ENCODE measurements at places on chromosomes 2 and 18. TPM values are rescaled to one million over a fixed set of nuclear protein-coding genes. Genes with fewer than 3 reads are reported as not detected.

DNA sequence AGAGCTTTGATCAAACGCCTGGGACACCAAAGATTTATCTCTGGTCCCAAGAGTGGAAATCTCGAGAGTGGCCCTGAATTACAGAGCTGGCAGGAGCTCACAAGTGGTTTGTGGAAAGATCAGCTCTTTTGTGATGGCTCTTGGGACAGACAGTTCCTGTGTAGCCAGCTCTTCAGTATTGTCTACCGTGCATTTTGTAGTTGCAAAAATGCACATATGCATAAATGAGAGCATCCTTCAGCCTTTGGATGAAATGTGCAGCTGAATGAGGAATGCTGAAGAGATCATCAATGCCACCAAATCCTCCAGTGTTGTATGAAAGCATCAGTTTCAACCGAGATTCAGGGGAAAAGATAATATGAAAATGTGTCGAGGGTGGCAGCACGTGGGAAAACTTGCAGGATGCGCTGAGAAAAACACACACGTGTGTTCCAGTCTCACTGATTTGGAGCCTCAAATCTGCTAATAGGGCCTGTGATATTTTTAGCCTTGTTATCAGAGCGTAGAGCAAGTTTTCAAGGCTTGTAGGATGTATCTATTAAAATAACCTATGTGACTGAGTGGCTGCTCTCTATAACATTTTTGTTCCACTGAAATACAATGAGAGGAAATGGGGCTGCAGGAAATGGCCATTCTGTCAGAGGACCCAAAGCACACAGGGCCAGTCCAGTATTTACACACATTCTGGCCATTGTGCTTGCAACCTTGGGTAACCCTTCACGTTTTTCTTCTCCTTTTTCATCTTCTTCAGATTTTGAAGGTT, 138.7 kb downstream of the PRKCE start:
- peak; percentile 26 for DNase-seq

- DNase-seq: no peak
Measured at GRCh38 chr2:179613701-179614100, 247.7 kb downstream of the ZNF385B start.

The KIAA2012 gene
- polyA plus RNA-seq: 0.04 TPM

The SCYGR4 gene
- polyA plus RNA-seq: not detected

DNA sequence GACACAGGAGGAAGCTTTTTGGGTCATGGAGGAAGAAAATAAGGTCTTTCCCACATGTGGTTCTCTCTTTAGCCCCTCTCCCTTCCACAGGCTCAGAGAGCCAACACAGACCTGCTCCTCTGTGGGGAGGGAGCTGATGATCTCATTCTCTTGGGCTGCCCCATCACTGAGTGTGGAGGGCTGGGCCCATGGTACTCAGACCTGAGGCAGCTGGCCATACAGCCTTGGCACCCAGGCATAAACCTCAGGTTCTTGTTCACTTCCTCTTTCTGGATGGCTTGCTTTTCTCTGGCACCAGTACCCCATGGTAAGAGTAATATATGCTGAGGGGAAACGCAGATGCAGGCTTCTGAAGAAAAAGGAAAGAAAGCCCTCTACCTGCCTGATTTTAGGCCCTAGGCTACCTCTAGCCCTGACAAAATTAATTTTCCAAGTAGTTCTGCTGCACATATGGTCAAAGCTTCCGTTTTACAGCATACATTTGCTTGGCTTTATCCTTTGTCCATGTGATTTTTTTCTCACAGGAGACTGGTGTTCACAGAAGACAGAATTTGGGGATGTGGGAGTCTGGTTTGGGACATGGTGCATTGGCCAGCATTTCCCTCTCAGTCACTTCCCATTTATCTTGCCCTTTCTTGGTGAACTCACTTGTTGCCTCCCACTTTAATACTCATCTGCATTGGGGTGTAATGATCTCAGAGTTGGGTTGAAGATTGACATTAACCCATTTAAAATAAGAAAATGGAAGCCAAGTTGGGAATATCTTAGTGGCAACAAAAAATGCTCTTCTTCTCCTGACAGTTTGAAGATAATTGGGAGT, 11.1 kb downstream of the DHRS9 start:
- DNase-seq: no peak

The RFTN2 gene
- polyA plus RNA-seq: 0.92 TPM

GRCh38 chr18:8994603-8995002, 107.9 kb upstream of the NDUFV2 start:
- no peak for DNase-seq

GRCh38 chr2:54770211-54770610, 46.7 kb downstream of the EML6 start:
- DNase-seq: no peak

GRCh38 chr18:78433562-78433961, 546.1 kb upstream of the SALL3 start:
- DNase-seq: no peak

The DSG1 gene
- not detected for polyA plus RNA-seq

- DNase-seq: no peak
Measured at GRCh38 chr18:55552526-55553189, 35.3 kb downstream of the TCF4 start.

DNA sequence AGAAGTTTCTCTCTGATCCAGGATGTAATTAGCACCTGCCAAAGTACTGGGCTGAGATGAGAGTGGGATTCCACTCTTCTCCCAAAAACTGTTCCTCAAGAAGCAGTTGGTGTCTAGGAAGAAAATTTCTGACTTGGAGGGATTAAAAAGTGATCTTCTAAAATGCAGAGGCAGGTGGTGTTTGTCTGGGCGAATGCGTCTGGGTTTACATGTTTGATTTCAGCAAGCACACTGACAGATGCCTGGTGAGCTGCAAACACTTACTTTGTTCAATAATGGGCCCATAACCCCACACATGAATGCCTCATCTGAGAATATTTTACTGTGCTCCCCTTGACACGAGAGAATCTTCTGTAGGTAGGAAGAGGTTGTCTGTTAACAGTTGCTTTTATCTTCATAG, 24.3 kb upstream of the KCNF1 start:
- DNase-seq: no peak

- no peak for DNase-seq
Measured at GRCh38 chr2:168338292-168338691, 90.9 kb upstream of the STK39 start.

The SFXN5 gene
- polyA plus RNA-seq: 5.4 TPM

GRCh38 chr2:231449503-231450054, 14.7 kb downstream of the NCL start:
- no peak for DNase-seq

DNA sequence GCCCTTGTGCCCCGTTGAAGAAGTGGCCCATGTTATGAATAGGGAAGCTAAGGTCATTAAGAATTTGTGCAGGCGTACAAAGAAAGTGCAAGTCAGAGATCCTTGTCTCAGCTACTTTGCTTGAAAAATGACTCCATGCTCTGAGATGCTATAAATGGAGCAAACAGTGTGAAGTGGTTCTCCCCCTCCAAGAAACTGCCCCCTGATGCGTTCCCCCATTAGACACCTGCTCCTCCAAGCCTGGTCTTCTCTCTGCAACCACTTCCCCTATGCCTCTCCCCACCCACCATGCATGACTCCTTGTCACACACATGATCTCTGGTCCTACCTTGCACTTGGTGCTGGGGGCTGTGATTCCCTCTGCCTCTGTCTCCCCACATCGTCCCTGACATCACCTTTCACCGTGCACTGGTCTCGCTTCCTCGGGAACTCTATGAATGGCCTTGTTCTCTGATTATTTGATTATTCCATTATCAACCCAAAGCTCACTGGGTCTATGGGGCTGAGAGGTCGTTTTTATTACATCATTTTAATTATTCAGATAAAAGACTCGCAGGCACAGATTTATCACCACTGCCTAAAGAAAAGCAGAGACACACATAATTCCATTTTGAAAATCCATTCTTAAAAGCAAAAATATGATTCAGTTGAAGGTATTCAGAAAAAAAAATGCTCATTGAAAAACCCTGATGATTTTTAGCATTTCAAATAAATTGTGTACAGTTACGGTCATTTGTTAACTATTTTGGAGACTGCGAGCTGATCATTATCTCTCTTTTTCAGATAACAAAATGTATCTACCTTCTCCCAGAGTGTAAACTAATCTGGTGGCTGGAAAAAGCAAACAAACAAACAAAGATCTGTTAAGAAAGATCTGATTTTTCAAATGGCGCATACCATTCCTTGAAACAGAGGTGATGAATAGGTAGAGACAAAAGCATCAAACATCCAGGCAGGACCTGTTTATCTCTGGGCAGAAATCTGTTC, 294.9 kb downstream of the SOX11 start:
- no peak for DNase-seq

DNA sequence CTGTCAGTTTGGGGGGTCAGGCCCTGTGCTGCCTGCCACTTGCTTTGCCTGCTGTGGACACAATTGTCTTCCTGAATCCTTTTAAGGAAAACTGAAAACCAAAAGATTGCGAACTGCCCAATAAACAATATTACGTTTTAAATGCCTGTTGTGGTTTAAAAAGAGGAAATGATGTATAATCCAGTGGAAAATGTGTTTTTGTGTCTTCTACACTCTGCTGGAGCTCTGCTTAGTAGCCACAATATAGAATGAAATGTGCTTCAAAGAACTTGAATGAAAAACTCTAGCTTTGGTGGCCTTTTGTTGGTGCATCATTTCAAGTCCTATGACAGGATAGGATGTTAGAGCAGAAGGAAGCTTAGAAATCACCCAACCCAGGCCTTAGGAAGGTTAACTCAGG, 23.2 kb upstream of the CABYR start:
- no peak for DNase-seq

The MRPS9 gene
- 38.5 TPM for polyA plus RNA-seq
